ENCODE measurements at places on chromosomes 2 and 18. TPM values are rescaled to one million over a fixed set of nuclear protein-coding genes. Genes with fewer than 3 reads are reported as not detected.

DNA sequence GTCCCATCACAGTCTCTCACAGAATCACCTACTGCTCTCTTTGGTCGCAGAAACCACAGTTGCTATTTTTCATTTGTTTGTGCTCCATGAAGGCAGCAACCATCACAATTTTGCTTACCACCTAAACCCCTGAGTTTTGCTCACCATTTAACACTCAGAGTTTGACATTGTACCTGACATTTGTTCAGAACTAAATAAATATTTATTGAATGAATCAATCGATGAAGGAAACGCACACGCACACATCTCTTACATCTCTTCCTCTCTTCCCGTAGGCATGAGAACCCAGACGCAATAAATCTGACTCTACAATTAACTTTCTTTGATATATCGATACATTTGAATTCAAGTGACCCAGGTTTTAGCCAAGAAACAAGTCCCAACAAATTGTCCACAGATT lies 105.5 kb upstream of the RNF152 start:
- DNase-seq: no peak

DNA sequence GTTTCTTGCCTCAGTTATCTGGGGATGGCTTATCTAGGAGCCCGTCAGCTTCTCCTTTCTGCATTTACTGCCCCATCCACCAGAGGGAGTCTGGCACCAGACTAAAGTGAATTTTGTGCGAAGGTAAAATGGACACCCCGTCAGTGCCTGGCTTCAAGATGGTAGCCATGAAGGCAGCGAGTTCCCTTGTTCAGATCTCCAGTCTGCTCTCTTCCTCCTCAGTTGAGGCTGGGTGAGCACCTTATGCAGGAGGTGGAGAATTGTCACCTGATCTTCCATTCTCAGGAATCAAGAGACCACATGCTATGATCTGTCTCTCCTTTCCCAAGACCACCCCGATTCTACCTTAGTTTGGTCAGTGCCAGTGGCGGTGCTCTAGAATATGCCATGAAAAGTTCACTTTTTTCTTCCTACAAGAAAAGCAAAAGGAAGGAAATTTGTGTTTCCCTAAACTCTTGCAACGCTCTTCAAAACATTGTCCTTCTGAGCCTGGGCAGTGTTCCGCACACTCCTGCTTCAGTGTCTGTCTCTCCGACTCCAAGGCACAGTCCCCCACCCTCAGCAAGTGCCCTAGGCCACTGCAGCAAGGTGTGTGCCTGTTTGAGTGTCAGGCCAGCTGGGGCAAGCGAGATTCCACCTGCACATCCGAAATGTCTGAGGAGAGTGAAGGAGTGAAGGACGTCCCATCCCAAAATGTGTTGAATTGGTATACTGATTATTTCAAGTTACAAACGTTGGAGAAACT lies 168.6 kb downstream of the SS18 start:
- DNase-seq: peak; percentile 48

DNA sequence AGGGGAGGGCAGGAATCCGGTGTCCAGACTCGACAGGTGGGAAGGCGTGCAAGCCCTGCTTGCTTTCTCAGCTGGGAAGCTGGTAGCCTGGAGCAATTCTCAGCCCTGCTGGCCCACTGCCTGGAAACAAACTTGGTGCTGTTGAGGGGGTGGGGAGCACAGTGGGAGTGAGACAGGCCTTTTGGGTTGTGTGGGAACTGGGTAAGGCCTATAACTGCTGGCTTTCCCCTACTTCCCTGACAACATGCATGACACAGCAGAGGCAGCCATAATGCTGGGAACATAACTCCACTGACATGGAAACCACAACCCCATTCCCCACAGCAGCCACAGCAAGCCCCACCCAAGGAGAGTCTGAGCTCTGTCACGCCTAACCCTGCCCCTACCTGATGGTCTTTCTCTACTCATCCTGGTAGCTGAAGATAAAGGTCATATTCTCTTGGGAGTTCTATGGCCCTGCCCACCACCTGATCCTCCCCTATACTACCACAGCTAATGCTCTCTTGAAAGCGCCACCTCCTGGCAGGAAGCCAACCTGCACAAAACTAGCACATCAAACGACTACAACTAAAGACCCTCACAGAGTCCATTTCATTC lies 122.9 kb upstream of the ACVR1C start:
- DNase-seq: no peak

DNA sequence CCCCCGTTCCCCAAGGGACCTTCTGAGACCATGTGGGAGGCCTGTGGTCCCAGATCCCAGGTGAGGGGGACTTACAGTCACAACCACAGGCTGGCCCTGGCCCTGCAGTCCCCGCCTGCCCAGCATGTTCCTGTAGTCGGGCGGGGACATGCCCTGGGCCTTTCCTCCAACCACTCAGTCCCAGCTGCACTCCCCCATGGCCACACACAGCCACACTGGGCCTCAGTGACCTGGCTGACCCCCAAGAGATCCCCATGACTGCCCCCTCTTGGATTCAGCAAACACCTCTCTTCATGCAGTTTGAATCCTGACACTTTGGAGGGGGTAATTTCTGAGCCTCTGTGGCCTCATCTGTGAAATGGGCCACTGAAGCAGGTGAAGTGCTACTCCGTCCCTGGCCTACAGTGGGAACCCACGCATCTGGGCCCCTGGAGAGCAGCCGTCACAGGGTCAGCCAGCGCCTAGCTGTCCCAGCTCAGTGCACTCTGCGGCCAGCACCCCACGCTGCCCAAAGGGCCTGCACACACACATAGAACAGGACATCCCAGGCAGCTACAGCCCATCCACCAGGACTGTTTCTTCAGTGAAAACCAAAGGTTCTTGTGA lies 12.7 kb upstream of the ARHGEF4 start:
- DNase-seq: no peak

Gene ABHD1
- not detected for total RNA-seq

Gene MRPL53
- 27.3 TPM for total RNA-seq

Gene PIKFYVE
- 24.5 TPM for total RNA-seq

GRCh38 chr2:134360745-134361487 lies 107.0 kb downstream of the MGAT5 start:
- no peak for DNase-seq

GRCh38 chr2:100018341-100019193 lies 123.8 kb downstream of the AFF3 start:
- DNase-seq: no peak

GRCh38 chr2:63012541-63012940 lies 38.1 kb upstream of the OTX1 start:
- DNase-seq: no peak

DNA sequence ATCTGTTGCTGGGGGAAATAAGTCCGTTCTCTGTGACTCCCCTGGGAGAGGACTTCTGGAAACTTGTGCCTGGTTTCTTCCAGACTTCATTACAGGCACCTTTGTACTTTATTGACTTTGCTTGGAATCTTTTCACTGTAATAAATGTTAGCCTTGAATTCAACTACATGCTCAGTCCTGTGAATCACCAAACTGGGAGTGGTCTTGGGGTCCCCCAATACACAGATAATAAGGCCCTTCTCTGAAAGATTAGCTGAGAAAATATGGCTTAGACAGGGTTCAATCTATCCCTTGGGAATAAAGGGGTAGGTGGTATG lies 48.7 kb upstream of the KIDINS220 start:
- DNase-seq: no peak

GRCh38 chr2:164560181-164560792 lies 61.0 kb downstream of the GRB14 start:
- peak; percentile 47 for DNase-seq

Gene SCN7A
- not detected for total RNA-seq

GRCh38 chr2:98912221-98912851 lies 23.7 kb downstream of the CRACDL start:
- no peak for DNase-seq
